Activated T-cell treated with anti-CD3 and anti-CD28 coated beads for 1 hour (primary cell): ENCODE measurements at places on chromosomes 16 and 17.

GRCh38 chr16:242281-242680 is 7.7 kb downstream of the FAM234A start:
- DNase-seq, result no peak

- no peak for DNase-seq
Measured at GRCh38 chr16:48201515-48202201, 42.4 kb upstream of the LONP2 start.

DNA sequence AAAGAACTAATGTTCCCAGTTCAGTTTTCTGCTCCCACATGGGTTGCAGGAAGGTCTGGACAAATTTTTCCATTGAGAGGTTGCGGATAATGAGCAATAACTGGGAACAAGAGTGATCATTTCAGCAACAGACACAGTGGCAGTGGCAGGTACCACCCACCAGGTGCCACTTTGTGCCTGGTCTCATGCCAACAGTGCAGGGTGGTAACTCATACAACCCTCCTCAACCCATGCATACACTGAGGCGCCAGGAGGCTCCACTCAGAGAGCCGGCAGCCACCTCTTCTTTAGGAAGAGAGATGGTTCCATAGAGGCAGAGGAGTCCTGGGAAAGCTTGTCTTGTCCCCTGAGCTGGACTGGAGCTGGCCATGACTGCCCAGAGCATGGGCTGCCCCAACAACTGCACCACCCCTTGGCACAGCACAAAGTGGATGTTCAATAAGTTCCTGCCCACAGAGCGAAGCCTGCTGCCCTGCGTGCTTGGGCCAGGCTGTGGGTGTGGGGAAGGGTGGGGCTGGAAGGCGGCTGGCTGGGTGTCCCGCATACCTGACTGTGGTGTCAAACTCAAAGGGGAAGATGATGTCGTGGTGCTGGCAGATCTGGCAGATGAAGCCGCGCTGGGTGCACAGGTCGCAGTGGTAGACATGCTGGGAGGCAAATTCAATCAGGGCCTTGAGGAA is 6.4 kb upstream of the ARHGAP27 start:
- no peak for DNase-seq

DNA sequence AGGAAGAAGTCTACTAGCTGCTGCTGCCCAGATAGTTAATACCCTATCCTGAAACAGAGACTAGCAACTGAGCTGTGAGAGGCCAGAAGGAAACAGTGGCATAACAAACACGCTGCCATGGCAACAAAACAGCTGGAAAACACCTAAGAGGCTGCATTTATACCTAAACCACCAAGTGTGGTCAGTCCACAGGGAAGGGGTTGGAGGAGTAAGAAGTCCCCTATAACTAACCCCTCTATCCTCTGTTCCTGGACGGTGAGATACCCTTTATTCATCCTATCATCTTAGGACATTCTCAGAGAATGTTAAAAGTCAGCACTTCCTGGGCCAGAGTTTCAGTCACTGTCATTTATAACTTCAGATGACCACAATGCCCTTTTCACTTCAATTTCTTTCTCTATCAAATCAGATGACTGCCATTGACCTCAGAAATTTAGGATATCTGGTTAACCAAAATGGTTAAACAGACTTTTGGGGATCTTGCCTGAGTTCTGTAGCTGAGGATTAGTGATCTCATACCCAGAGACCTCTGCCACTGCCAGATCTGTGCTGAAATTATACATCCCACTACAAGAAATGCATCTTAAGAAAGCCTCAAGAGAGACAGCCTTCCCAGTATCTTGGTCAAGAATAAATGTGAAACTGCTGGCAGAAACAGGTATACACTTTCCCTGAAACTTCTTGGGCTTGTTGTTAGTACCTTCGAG is 36.2 kb downstream of the STH start:
- no peak for DNase-seq

- DNase-seq, result no peak
Measured at GRCh38 chr16:71460941-71461340, 1.1 kb downstream of the ZNF23 start.

DNA sequence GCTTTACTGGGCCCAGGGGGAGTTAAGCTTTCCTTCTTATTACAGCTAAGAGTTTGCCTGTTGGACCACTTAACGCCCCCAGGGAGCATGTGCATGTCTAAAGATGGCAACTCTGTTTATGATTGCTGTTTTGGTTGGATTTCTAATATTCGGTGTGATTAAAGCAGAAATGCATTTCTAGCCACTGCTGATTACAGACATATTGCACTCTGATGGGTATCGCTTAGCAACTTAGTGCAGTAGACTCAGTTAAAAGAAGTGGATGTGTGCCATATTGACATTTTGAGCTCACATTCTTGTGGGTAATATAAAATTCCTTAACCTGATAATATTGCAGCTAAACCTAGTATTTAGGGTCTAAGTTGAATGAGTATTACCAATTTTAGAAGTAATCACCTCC is 4.2 kb downstream of the NF1 start:
- DNase-seq, result no peak

- no peak for DNase-seq
Measured at GRCh38 chr17:19708431-19709175, 7.8 kb downstream of the SLC47A2 start.

DNA sequence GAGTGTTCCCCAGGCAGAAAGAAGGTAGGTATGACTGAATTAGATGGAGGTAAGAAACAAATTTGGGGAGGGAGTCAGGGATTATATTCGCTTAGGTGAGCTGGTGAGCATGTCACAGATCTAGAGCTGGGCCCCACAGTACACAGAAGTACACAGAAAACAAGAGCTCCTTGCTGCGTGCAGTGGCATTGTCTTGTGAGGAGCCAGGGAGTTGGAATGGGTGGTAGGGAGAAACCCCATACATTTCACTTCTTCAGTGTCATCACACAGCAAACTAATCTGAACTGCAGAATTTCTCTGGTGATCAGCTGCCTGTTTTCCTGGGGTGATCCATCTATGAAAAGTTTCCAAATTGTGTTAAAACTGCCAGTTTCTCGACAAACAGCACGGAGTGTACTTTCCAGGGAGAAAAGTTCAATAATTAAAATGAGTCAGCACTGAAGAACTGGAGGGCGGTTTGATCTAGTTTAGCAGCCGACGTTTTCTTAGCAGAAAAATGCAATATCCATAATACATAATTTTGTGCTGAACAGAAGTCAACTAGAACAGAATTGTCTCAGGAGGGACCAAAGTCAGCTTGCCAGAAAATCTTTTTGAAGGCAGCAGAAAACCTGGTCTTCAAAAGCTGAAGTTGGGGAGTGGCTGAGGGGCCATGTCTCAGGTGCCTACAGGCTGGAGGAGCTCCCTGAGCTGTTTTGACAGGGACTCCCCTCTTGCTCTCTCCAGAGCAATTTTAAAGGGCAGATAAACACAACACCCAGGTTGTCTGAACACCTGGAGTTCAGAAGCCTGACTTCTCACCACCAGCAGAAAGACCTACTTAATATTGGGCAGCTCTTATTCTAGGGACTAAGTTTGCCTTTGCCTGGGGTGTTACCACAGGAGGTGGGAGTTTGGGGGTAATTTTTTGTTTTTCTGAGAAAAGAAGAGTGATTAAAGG is 448.6 kb downstream of the CA10 start:
- DNase-seq, result no peak

- no peak for DNase-seq
Measured at GRCh38 chr17:3542410-3543088, 15.1 kb downstream of the TRPV3 start.

GRCh38 chr17:49082231-49082630 is 50.3 kb upstream of the B4GALNT2 start:
- no peak for DNase-seq

DNA sequence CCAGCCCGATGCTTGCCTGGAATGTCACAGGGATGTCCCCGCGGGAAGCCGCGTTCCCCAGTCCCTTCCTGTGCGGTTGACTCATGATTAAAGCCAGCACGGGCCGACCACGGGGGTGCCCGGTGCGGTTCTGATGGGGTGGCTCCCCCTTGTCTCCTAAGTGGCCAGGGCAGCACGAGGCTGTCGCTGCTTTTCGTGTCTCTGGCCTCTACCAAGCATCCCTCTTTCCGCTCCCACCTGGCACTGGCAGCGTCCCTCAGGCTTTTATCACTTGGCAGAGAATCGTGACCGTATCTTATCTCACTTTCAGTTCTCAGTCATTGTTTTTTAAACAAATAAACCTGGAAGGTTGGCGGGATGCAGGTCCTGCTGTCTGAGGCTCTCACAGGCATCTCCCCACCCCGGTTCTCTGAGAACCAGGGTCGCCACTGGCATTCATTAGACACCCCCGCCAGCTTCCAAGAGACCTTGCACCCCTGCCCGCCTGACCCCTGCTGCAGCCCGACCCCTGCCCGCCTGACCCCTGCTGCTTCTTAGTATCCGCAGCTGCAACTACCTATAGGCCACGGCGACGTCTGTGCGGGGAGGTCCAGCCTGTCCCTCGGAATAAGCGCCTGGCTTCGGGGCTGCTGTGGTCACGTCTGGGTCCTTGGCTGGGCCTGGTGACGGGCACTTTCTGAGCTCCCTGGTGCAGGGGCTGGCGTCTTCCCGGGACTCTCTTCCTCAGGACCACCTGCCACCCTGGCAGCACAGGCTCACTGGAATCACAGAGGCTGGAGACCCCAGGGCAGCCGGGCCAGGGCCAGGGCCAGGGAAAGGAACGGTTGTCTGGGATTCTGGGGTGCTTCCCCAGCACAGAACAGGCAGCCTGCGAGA is 7.5 kb downstream of the C1QTNF8 start:
- no peak for DNase-seq

GRCh38 chr17:413706-414380 is 61.2 kb upstream of the RPH3AL start:
- no peak for DNase-seq

DNA sequence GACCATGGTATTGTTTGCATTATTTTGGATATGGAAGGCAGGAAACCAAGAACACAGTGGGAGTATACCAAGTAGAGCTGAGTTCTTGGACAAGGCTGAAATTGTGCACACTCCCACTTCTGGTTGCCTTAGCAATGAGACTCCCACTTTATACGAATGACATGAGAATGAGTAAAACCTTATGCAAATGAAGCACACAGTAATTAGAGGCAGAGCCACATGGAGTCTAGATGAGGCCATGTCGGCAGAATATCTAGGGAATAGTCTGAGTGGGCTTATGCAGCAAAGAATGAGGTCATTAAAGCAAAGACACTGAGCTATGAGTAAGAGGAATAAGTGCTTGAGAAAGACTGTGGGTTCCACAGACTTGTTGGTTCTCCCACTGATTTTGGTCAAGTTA is 178.7 kb downstream of the GRIN2A start:
- no peak for DNase-seq

DNA sequence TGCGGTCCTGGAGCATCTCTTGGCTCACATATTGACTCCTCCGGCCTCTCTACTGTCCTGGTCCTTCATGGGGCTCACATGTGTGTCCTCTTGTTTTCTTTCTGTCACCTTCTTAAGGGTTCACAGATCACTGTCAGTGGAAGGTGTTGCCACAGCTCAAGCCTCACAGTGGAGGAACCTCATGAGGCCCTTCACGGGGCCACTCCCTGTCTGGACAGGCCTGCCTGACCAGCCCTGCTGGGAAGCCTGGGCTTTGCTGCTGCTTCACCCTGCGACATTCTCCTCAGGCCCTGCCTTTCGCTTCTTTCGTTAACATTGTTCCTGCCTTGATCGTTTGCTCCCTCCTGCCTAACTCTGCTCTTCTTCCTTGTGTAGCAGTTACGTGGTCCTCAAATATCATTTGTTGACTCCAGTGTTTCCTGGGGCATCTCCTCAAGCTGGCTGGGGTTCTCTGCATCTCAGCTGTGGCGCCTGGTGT is 55.9 kb downstream of the WDR45B start:
- no peak for DNase-seq

DNA sequence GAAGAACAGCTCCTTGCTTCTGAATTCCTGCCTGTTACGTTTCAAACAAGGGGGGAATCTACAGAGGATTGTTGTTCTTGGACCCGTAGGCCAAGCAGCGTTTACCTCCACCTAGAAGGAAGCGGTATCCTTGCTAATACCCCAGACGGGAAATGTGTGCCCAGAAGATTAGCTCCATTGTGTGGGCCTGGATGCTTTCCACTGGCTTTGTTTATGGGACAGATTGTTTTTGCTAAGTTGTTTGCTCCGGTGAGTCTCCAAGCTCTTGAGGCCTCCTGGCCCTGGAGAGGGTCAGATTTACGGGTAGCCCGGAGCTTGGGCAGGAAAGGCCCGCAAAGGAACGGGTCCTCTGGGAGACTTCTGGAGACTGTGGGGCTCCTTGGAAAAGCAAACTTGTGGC is 28.4 kb upstream of the MRTFB start:
- DNase-seq, result no peak

DNA sequence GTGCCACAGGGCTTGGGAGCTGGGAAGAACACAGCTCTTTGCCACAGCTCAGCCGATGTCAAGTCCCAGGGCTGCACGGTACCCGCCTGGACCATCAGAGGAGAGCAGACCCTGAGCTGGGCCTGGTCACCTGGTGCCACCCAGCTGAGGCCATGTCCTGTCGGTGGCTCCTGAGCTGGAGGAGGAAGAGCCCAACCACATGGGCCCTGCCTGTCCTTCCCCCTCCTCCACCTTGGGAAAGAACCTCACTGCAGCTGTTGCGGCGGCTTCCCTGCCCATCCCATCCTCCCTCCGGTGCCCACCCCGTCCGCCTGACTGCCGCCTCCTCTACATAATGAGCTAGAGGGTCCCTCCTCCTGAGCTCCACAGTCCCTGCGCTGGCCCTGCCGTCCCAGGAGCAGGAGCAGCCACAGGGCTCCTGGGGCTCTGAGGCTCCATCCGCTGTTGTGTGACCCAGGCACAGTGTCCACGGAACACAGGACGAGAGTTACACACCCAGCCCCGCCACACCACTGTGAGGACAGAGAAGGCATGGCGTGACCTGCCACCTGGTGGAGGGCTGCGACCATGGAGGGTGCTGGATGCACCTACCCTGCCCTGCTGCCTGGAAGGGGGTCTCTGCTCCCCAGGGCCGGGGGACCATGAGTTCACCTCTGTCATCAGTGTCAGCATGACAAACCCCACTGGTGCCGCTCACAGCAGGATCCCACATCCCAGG is 21.4 kb upstream of the CHMP6 start:
- no peak for DNase-seq

DNA sequence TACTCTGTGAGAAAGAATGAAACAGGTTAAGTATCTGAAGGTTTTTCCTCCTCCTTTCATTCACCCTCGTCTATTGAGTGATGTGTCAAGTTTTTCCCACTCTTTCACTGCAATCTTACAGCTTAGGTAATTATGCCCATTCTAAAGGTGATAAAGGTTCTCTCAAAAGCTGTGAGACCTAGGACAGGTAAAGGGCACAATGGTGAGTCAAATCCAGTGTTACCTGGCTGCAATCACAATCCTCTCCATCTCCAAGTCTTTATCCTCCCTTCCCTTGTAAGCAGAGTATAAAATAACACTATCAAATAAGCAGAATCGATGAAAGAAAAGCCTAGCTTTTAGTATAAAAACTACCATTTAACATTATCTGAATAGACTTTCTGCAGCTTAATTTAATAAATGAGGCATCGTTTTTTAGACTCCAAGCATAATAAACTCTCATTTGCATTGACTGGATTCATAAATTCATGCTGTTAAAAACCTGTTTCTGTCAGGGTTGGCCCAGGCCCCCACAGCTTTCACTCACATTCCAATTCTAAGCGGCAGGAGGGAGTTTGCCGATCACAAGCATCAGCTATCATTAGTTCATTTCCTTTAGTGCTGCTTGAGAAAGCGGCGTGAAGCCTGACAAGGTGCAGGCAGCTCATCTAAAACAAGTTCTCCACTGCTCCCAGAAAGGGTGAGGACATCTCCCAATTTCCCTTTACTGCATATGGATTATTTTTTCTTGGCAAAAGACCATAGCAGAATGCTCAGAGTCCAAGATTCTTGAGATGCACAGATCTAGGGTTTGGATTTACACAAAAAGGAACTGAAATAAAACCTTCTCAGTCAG is 67.8 kb downstream of the CDH8 start:
- no peak for DNase-seq

- DNase-seq, result no peak
Measured at GRCh38 chr16:49484451-49484849, 110.8 kb downstream of the C16orf78 start.

- DNase-seq, result no peak
Measured at GRCh38 chr17:71667661-71668060, 453.2 kb upstream of the SOX9 start.
